Foreskin fibroblast (primary cell): ENCODE measurements at places on chromosomes 12 and 14.

DNA sequence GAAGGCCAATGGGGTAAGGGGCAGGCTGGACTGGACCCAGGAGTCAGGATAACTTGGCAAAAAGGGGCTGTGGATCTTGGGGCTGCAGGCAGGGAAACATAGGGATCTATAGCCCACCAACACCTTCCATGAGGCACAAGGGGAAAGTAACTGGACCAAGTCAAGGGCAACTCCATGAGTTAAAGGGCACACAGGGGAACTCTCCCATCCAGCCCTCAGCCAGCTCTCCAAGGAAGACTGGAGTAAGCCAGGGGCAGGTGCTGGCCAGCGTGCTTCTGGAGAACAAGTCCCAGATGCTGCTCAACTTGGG is 31.3 kb upstream of the ZFP36L1 start:
- no peak for DNase-seq

GRCh38 chr12:97941686-97942354 is 479.2 kb downstream of the RMST start:
- no peak for DNase-seq

DNA sequence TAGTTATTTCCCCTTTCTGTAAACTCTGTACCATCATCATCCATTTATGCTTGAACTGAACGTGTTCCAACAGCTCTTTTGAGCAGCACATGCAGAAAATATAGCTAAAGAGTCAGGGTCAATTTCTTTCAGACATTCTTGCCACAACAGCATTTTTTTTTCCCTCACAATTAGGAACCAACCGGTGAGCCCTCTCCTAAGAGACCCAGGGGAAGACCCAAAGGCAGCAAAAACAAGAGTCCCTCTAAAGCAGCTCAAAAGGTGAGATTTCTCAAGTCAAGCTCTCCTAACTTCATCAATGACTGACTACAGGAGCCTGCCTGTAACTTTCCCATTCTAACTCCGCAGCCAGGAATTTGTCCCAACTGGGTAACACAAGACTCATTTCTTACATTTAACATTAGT is 3.5 kb downstream of the HMGA2 start:
- DNase-seq = no peak

DNA sequence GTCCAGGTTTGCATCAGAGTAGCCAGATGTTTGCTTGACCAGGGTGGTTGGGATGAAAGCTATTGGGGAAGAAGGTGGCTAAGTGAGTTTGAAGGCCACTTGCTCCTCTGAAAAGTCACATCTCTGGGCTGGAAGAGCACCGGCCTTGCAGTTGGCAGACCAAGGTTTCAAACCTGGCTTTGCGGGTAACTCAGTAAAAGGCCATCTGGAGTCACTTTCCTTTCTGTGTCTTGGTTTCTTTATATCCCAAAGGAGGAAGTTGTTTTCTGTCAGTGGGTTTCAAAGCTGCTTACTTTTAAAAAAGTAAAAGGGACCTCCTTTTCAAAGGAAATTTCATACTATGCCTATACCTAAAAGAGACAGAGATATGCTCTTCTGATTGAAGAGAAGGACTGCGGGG is 26.2 kb upstream of the CMA1 start:
- no peak for DNase-seq

- peak; percentile 89 for DNase-seq
Measured at GRCh38 chr12:130832561-130833209, 6.4 kb downstream of the STX2 start.

DNA sequence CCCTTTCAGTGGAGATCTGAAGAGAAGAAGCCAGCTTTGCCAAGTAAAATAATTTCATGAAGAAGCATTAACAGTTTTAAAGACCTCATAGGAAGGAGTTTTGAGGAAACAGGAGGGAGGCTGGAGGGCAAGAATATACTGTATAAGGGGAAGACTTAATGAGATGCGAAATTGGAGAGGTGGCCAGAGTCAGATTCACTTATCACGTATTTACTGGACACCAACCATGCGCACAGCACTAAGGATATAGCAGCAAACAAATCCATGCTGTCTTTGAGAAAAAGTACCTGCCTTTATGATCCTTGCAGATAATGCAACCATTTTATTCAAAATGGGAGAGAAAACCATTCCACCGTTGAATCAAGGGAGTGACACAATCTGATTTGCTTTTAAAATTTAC is 100.3 kb downstream of the ERC1 start:
- no peak for DNase-seq

- peak; percentile 89 for DNase-seq
Measured at GRCh38 chr12:6532927-6533652, 1.2 kb upstream of the GAPDH start.

GRCh38 chr12:10031771-10032175 is 1.3 kb downstream of the CLEC9A start:
- peak; percentile 64 for DNase-seq

DNA sequence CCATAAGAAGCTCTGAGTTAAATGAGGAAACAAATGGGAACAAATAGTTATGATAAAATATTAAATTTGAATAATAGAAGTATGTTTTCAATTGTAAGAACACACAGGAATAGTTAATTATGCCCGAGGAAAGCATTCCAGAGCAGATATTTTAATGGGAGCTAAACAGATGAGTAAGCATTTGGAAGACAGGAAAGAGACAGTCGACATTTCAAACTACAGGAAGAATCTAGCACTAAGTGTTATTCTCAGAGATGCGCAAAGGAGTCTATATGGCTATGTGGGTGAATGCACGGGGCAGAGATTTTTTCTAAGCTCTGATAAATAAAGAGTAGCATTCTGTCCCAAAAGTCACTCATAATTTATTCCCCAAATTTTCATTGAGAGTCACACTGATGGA is 64.5 kb upstream of the SSTR1 start:
- DNase-seq = peak; percentile 33

GRCh38 chr12:8628731-8629130 is 16.1 kb upstream of the AICDA start:
- DNase-seq = no peak

DNA sequence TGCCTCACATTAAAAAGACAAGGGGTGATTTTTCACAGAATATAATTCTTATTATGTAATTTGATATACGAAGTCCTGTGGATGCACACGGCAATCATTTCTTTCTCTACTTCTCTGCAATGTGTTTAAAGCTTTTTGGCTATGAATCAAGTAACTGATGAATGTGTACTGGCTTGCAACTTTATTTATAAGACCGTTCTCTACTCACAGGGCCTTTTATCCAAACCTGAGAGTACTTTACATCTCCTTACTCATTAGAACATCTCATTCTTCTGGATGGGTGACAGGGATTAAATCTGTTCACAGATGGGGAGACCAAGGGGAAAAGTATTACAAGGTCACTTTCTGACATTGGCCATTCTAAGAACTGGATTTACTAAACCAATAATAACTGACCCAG is 215.8 kb upstream of the DIO2 start:
- DNase-seq = peak; percentile 14

DNA sequence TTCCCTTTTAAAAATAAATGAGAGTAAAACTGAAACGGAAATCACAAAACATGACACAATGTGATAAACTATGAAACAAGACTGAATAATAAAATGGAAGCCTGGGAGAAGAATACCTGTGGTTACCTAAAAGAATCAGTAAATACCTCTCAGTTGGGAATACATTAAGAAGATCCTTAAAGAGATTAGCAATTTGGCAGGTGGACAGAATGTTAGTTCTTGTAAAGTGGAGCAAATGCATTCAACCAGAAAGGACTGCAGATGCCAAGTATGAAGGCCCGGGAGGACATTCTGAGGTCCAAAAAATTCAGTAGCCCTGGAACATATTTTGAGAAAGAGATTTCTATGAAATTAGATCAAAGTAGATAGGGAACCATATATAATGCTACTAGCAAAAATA is 861.3 kb upstream of the SEL1L start:
- no peak for DNase-seq

DNA sequence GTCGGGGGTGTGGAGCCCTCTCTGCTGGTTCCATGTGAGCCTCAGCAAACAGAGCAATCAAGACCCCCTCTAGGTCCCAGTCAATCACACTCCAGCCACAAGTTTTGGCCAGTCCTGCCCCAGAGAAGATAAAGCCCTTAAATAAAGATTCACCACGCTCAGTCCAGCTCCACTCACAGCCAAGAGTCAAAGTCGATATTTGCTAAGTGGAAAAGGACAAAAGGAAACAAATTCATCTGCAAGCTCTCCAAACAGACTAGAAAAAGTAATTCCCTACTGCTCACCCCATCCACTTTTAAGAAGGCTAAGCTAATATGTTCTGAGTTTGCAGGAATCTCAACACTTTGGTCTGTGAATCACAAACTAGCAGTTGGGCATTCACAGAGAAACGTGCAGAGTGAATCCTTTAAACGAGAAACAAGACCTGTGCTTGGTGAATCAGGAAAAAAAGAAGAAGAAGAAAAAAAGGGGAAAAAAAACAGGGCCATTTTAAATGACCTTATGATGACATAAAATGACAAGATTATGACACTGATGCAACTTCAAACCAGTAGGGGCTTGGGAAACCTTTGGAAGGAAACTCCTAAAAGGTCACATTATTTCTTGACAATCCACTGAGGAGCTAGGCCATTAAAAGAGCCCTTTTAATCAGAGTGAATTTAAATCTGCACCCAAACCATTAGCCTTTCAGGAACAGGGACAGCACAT is 41.8 kb upstream of the FOXN3 start:
- no peak for DNase-seq

- DNase-seq = peak; percentile 79
Measured at GRCh38 chr12:80861641-80862378, 75.9 kb downstream of the LIN7A start.

DNA sequence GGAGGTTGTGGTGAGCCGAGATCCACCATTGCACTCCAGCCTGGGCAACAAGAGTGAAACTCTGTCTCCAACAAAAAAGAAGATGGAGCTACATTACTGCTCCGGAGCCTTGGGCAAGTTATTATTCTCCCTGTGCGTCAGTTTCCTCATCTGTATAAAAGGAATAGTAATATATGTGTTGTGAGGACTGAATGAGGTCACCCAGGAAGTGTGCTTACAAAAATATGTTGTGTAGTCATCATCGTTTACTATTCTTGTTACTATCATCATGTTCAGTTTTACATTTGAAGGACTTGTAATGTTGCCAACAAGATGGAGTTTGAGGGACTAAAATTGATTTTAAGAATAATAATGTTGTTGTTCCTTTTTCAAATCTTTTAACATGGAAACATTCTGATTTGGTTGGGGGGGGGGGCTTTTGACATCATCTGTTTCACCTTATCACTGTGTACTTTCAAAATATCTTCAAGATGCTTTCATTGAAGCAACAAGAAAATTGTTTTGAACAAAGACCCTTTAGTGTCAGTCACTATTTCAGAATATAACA is 156.8 kb downstream of the PDE3A start:
- DNase-seq = no peak

DNA sequence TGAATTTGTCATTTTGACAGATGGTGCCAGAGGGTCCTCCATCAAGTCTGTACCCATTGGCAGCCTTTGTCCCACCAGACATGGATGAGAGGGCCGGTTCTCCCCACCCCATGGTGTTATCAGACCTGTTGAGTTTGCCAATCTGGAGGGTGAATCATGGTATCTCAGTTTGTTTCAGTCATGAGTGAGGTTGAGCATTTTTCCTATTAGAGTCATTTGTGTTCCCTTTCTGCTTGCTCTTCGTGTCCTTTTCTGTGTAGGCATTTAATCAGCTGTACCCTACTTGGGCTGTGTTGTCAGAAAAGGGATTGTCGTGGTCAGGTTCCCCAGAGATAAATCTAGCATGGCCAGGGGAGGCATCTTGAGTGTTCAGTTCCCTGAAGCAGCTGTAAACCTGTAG is 30.5 kb downstream of the SLC24A4 start:
- DNase-seq = no peak

DNA sequence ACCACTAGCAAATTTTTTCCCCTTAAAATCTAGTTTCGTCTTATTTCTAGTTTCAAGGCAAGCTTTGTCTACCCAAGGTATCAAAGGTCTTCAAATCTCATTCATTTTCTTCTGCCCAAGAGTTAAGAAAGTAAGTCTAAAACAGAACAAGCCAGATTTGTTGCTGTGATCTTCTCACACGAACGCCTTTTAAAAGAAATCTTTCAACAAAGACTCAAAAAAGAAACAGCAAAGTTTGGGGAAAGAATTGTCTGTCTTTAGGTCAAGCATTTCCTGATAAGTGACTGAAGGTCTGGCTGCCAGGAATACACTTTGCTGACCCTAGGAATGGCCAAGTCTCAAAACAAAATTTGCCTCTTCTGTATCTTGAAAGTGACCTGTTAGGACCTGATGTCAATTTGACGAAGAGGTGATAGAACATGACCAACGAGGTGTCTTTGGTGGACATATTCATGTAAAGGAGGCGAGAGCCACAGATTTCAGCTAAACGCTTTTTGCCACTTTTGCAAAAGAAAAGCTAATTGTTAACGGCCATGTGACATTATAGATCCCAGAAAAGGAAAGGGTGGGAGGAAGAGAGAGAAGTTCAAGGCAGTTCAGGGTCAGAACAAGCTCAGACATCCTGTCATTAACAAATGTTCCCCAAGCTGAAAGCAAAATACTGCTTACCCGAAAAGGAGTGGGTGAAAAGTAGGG is 1.7 kb downstream of the CDK17 start:
- no peak for DNase-seq

DNA sequence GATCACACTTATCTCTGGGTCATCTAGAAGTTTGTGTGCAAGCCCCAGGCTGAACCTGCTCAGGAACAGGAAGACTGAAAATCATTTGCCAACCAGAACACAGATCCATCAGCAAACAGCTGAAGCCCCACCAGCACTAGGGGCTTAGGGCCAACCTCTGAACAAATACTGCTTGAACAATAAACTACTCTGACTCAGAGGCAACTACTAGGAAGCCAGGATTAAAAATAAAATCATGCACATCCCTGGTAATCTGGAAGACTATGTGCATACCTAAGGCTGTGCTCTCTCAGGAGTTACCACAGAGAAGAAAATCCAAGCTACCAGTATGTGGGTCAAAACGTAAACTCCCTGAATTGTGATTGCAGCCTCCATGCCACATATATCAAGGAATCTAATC is 15.9 kb downstream of the GALNT8 start:
- no peak for DNase-seq

- DNase-seq = no peak
Measured at GRCh38 chr12:82438356-82438755, 80.0 kb downstream of the METTL25 start.

GRCh38 chr14:63401646-63402045 is 82.9 kb upstream of the GPHB5 start:
- DNase-seq = no peak

DNA sequence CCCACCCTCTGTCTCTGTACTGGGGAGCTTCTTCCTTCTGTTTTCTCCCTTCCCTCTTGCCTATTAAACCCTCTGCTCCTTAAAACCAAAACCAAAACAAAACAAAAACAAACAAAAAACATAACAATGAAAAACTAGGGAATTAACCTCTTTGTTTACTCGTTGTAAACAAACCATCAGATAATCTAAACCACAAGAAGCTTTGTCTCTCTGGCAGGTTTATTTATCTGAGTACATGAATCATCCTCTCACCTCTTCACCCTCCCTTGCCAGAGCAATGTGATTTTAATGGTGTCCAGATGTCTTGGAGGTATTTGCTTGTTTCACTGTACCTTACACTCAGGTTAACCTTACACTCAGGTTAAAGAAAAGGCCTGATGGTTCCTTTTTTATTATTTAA is 66.1 kb downstream of the DYRK2 start:
- no peak for DNase-seq
